Neural crest cell (in vitro differentiated cells): ENCODE measurements at places on chromosomes 3 and 15. TPM values are rescaled to one million over a fixed set of nuclear protein-coding genes. Genes with fewer than 3 reads are reported as not detected.

FXR1 gene
- 190 and 206 TPM in 2 replicates for total RNA-seq

SLC9C1 gene
- 0.42 and 0.55 TPM in 2 replicates for total RNA-seq

GANC gene
- 15.2 and 17.1 TPM in 2 replicates for total RNA-seq

CKMT1A gene
- 4.9 and 5.3 TPM in 2 replicates for total RNA-seq

TM4SF4 gene
- not detected in 2 replicates for total RNA-seq

TMEM212 gene
- not detected in 2 replicates for total RNA-seq

GRCh38 chr15:50876989-50877360 is 31.5 kb upstream of the AP4E1 start:
- peak; percentile 91 for DNase-seq
- H3K4me3 ChIP-seq: no peak overlapping the region
- H3K27me3 ChIP-seq: no peaks in the 10 kb centered on the region
- no peaks in the 10 kb centered on the region for H3K36me3 ChIP-seq
- H3K27ac ChIP-seq: no peak overlapping the region

- no peaks in the 10 kb centered on the region for H3K36me3 ChIP-seq
- H3K27me3 ChIP-seq: no peaks in the 10 kb centered on the region
- H3K4me3 ChIP-seq: no peak overlapping the region
- H3K4me1 ChIP-seq: peaks cover 10% of the 10 kb centered on the region
- no peak for DNase-seq
Measured at GRCh38 chr3:193377591-193377990, 962 bp downstream of the ATP13A5 start.

DNA sequence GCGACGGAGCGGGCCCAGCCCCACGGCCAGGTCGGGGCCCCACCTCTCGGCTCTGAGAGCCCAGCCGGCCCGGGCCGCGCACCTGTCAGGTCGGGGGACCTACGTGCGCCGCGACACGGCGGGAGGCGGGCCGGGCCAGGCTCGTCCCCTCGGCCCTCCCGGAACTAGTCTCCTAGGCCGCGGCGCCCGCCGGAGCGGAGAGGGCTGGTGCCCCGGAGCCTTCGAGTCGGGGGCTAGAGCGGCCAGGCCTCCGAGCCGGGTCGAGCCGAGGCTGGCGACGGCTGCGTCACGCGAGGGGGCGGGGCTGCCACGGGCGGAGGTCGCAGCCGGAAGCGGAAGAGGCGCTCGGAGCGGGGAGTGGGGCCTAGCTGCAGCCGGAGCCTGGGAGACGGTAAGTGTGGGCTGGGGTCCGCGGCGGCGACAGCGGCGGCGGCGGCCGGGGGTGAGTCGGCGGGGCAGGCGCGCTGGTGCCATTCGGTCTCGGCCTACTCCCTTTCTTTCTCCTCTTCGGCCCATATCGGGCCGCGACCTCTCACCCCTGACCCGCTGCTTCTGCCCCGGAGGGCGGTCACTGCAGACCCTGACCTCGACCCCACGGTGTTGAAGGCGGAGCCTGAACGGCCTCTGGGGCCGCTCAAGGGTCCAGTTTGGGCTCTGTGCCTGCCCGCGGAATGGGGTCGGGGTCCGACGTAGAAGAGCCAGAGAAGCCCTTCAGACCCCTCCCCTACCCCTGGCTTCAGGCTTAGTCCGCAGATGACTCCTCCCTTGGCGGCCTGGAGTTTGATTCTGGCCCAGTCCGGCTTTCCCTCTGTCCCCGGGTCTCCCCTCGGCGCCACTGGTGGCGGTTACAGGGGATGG is at the start of gene CLK3:
Gene CLK3, plus strand, starts transcription at position 329 of the 858 bp plus-strand sequence. CDS start 3,361 bp downstream, outside the sequence.
- peaks cover 41% of the 10 kb centered on the region for H3K4me1 ChIP-seq
- peaks cover 3% of the 10 kb centered on the region for H3K36me3 ChIP-seq
- H3K27me3 ChIP-seq: no peaks in the 10 kb centered on the region
- H3K27ac ChIP-seq: peak within 1 kb of the TSS; percentile 99
- peak within 1 kb of the TSS; percentile 95 for H3K4me3 ChIP-seq

- no peak overlapping the region for H3K27ac ChIP-seq
- peaks cover 3% of the 10 kb centered on the region for H3K4me1 ChIP-seq
- no peaks in the 10 kb centered on the region for H3K36me3 ChIP-seq
- DNase-seq: no peak
- no peak overlapping the region for H3K4me3 ChIP-seq
Measured at GRCh38 chr3:20245781-20246180, 59.8 kb upstream of the SGO1 start.

- H3K36me3 ChIP-seq: peaks cover 2% of the 10 kb centered on the region
- no peak for DNase-seq
- no peaks in the 10 kb centered on the region for H3K4me1 ChIP-seq
- H3K4me3 ChIP-seq: no peak overlapping the region
Measured at GRCh38 chr3:100027321-100027720, 87.0 kb downstream of the FILIP1L start.

DNA sequence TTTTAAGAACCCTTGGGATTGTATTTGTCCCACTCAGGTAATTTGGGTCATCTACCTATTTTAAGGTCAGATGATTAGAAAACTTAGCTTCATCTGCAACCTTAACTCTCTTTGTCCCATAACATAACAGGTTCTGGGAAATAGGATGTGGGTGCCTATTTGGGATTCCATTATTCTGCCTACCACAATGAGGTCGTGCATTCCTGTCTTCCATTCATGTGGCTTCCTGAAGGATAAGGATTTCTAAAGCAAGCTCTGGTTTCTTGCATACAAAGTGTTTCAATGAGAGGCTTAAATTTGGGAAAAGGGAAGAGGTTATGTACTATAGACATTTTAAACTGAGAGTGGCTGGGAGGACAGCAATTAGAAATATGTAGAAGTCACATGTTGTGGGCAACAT is 190.3 kb downstream of the MCTP2 start:
- DNase-seq: no peak
- H3K4me1 ChIP-seq: peaks cover 1% of the 10 kb centered on the region
- H3K27me3 ChIP-seq: no peaks in the 10 kb centered on the region
- H3K4me3 ChIP-seq: no peak overlapping the region
- H3K27ac ChIP-seq: no peak overlapping the region
- no peaks in the 10 kb centered on the region for H3K36me3 ChIP-seq

GRCh38 chr3:30665539-30665938 is 59.1 kb downstream of the TGFBR2 start:
- peaks cover 58% of the 10 kb centered on the region for H3K4me1 ChIP-seq
- no peak overlapping the region for H3K4me3 ChIP-seq
- H3K27me3 ChIP-seq: no peaks in the 10 kb centered on the region
- no peak for DNase-seq
- peaks cover 8% of the 10 kb centered on the region for H3K36me3 ChIP-seq

DNA sequence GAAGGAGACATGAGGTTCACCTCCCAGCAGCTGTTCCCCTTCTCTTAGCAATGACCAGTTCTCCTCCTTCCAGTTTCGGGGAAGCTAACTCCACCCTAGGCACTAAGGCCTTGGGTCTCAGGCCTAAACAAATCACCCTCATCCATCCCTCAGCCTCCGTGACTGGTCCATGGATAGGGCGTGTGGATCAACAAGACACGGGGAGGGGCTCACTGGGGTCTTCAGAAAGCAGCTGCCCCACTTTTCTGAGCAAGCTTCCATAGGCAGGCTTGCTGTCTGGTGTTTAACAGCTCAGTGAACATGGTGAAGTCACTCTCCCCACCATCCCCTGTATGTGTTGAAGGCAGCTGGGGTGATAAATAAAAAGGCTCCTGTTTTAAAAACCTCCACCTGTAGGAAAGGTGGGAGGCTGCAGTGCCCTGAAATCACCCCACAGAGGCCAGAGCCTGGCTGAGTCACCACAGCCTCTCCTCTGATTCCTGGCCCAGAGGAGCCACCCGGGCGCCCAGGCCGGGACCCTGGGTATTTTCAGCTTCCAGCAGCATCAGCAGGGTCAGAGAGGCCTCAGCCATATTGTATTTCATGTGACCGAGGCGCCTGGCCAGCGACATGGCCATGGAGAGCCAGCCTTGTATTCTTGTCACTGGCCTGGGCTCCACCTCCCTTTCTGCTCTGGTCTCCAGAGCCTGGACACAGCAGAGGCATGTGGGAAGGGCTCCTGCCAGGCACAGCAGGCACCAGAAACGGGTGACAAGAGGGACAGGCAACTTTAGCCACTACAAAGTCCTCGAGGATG is 60.3 kb upstream of the HERC1 start:
- no peak overlapping the region for H3K27ac ChIP-seq
- H3K36me3 ChIP-seq: no peaks in the 10 kb centered on the region
- peaks cover 29% of the 10 kb centered on the region for H3K4me1 ChIP-seq
- DNase-seq: no peak

DNA sequence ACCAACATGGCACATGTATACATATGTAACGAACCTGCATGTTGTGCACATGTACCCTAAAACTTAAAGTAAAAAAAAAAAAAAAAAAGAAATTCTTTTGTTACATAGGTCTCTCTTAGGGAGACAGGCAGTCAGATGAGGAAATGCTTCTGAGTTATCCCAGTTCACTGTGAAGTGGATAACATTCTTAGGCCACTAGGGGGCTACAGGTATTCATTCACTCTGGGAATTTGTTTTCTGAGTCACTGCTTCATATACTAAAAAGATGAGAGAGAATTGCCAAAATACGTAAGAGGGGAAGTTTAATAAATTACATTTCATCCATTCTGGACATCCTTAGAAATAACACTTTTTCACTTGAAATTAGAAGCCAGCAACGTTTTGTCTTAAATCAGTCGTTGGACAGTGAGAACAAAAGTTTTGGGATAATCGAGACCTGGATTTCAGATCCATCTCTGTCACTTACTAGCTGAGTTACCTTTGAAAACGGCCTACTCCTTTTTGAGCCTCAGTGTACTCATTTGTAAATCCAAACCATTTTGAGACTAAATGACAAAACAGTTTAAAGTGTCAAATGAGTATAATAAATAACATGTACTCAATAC is 738.4 kb upstream of the ALCAM start:
- H3K36me3 ChIP-seq: peaks cover 5% of the 10 kb centered on the region
- H3K4me3 ChIP-seq: no peak overlapping the region
- no peaks in the 10 kb centered on the region for H3K4me1 ChIP-seq

DNA sequence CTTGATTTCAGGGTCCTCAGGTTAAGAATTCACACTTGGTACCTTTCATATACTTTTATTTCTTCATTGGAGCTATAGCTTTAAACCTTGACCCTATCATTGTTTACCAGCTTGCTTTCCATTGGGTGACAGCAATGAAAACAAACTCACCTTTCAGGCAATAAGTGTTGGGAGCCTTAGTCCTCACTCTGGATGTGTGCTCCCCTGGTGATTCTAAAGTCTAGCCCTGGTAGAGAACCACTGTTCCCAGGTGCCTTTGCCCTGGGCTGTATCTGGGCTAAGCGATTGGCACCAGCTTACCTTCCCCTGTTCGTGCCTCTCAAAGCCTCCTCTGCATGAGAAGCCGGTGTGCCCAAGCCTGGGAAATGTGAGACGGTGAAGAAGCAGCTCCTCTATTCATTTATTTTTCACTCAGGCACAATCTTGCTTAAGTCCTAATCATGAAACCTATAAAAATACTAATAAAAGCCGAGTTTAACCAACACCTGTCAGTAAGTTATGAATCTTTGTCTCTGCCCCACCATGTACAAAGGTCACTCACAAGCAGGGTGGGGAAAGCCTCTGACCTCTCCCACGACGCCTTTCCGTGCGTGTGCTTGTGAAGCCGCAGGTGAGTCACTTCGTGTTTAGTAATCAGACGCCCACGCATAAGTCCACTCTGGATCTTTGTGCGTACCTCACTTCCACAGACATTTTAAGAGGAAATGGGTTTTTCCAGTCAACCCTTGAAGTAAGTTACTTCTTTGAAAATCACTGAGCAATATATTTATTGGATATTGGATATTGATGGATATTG is 12.8 kb upstream of the ARRDC4 start:
- no peak overlapping the region for H3K27ac ChIP-seq
- no peak overlapping the region for H3K4me3 ChIP-seq
- DNase-seq: no peak
- no peaks in the 10 kb centered on the region for H3K36me3 ChIP-seq

GRCh38 chr3:16190704-16191103 is 16.2 kb downstream of the GALNT15 start:
- no peak overlapping the region for H3K27ac ChIP-seq
- DNase-seq: no peak
- no peaks in the 10 kb centered on the region for H3K27me3 ChIP-seq

GRCh38 chr3:30786365-30786764 is 108.1 kb downstream of the GADL1 start:
- H3K4me1 ChIP-seq: peaks cover 8% of the 10 kb centered on the region
- H3K4me3 ChIP-seq: no peak overlapping the region
- no peak for DNase-seq
- H3K36me3 ChIP-seq: no peaks in the 10 kb centered on the region
- no peaks in the 10 kb centered on the region for H3K27me3 ChIP-seq

GRCh38 chr15:27671819-27672437 is 427.2 kb downstream of the OCA2 start:
- no peaks in the 10 kb centered on the region for H3K27me3 ChIP-seq
- H3K4me3 ChIP-seq: peak overlapping the region; percentile 10
- no peaks in the 10 kb centered on the region for H3K36me3 ChIP-seq
- no peak for DNase-seq

DNA sequence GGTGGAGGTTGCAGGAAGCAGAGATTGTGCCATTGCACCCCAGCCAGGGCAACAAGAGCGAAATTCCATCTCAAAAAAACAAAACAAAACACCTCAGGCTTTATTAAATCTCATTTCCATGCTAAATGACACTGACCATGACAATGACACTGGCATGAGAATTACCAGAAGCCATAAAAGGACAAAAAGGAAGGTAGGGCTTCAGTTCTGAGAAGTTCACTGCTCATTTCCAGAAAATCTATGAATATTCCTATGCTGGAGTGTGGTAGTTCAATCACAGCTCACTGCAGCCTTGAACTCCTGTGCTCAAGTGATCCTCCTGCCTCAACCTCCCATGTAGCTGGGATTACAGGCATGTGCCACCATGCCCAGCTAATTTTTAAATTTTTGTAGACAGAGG is 44.7 kb downstream of the PCNP start:
- no peaks in the 10 kb centered on the region for H3K36me3 ChIP-seq
- no peak overlapping the region for H3K4me3 ChIP-seq
- no peaks in the 10 kb centered on the region for H3K27me3 ChIP-seq
- no peak for DNase-seq
- H3K4me1 ChIP-seq: no peaks in the 10 kb centered on the region

GRCh38 chr3:194374935-194375334 is 5.4 kb upstream of the LRRC15 start:
- no peak for DNase-seq
- H3K4me1 ChIP-seq: peaks cover 35% of the 10 kb centered on the region
- no peaks in the 10 kb centered on the region for H3K36me3 ChIP-seq

- H3K4me1 ChIP-seq: peaks cover 3% of the 10 kb centered on the region
- no peak for DNase-seq
- no peaks in the 10 kb centered on the region for H3K27me3 ChIP-seq
Measured at GRCh38 chr3:21792176-21792575, 41.2 kb upstream of the ZNF385D start.

GRCh38 chr3:197828-198491 is 1.4 kb downstream of the CHL1 start:
- no peak overlapping the region for H3K27ac ChIP-seq
- H3K4me3 ChIP-seq: peak overlapping the region; percentile 75
- peaks cover 6% of the 10 kb centered on the region for H3K4me1 ChIP-seq
- H3K36me3 ChIP-seq: no peaks in the 10 kb centered on the region

GRCh38 chr3:183478501-183478900 is 50.1 kb upstream of the MCF2L2 start:
- no peaks in the 10 kb centered on the region for H3K4me1 ChIP-seq
- no peak overlapping the region for H3K27ac ChIP-seq
- H3K4me3 ChIP-seq: no peak overlapping the region
- no peaks in the 10 kb centered on the region for H3K36me3 ChIP-seq
- H3K27me3 ChIP-seq: peaks cover 2% of the 10 kb centered on the region
- DNase-seq: no peak
